Hypothalamus (tissue), 51 donors: ENCODE measurements at places on chromosomes 13 and 19.

- DNase-seq = no peak
These were observed 1.7 kb upstream of the USPL1 start for GRCh38 chr13:30615866-30616541.

- no peak for DNase-seq
These were observed 17.7 kb downstream of the STK24 start for GRCh38 chr13:98559169-98559568.

- DNase-seq = no peak
These were observed 17.5 kb upstream of the FFAR2 start for GRCh38 chr19:35430409-35431144.

- DNase-seq = no peak
These were observed 24.0 kb downstream of the ALG5 start for GRCh38 chr13:36975172-36975571.

- DNase-seq = no peak
These were observed 1317.1 kb downstream of the SLITRK1 start for GRCh38 chr13:82565201-82565600.

- no peak for DNase-seq
These were observed 6.9 kb downstream of the ARHGEF7 start for GRCh38 chr13:111122056-111122455.

DNA sequence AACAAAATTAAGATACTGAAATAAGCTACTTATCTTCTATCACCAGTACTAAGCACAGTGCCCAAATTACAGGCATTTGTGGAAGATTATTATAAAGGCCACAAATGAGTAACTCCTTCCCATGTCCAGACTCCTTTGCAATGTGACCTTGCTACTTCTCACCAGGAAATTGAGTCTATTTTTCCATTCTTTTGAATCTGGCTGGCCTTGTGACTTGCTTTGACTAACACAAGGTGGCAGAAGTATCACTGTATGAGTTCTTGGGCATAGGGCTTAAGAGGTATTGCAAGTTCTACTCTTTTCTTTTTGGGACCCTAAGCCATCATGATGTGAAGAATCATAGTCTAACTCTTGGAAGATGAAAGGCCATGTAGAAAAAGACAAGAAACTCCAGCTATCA lies 49.9 kb downstream of the UGGT2 start:
- DNase-seq = no peak

DNA sequence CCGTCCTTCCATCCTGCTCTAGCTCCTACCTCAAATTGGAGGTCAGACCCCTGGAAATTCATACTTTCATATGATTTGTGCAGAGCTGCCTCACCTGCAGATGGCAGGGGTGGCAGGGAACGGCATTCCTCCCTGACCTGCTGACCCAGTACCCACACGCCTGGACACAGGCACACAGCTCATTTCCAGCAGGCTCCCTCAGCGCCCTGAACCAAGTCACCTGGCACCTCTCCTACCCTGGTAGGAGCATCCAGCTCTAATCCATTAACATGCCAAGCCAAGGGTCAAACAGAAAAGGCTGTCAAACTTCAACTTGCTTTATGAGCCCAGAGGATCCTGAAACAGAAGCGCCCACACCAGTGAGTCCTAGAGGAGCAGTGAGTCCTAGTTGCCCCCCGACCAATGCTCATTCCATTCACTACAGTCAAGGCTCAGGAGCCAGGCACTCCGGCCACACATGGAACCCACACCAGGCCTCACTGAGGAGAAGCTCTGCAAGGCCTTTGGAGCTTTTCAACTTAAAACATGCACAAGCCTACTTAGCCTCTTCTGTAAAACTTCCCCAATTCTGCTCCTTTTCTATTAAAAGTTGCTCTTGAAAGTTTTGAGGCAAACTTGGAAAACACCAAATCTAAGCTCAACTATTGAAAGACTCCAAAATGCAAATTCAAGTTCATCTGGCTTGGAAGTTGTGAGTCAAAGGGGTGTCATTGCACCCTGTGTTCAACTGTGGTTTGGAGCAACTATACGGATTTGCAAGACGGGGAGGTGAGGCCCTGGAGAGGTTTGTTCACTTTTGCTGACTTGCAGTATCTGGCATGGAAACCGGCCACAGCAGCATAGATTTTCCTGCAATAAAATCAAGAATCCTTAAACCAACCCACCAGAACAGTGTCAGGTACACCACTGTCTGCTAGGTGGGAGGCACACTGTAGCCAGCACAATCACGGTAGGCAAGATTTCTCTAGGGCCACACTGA lies 96.7 kb downstream of the CRYL1 start:
- DNase-seq = no peak

GRCh38 chr13:43865892-43866291 lies 13.6 kb downstream of the CCDC122 start:
- DNase-seq = no peak

- DNase-seq = no peak
These were observed 8.3 kb downstream of the ZNF135 start for GRCh38 chr19:58067240-58067912.

DNA sequence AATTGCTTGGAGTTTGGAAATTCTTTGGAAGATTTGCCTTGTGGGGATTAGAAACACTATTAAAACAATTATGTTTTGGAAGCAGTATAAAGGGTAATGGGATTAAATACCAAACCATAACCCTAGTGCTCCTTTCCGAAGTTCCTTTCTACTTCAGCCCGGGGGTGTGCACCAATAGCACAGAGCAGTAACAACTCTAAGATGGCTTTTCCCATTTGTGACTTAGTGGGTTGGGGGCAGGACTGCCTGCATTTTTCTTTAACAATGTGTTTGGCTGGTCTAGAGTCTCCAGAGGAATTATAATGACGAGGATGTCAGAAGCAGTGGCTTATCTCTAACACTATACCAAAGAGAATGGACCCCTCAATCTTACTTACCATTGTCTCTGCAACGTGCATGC lies 11.9 kb upstream of the IL17D start:
- DNase-seq = no peak

GRCh38 chr19:20165971-20166592 lies 932 bp upstream of the ZNF486 start:
- no peak for DNase-seq

GRCh38 chr13:113573065-113573464 lies 11.5 kb upstream of the TFDP1 start:
- DNase-seq = no peak

GRCh38 chr19:19262190-19263057 lies 10.7 kb downstream of the TM6SF2 start:
- no peak for DNase-seq

DNA sequence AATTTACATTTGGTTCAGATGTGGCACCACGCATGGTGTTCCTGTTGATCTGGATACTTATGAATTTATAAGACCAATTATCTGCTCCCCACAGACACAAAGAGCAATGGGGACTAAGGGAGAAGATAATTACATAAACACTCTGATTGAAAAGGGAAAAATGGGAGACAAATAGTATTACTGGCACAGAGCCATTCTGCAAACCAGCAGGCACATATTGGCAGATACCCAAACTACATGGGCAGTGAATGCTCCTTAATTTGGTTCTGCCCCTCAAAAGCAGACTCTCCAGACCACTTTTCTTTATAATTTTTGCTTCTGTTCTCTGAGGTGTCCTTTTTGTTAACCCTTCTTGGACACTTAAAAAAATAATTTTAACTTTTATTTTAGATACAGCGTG lies 1674.2 kb downstream of the PCDH9 start:
- no peak for DNase-seq

GRCh38 chr13:38763446-38764381 lies 76.8 kb downstream of the FREM2 start:
- DNase-seq = no peak
